Putamen (tissue), 1 donor: ENCODE measurements at places on chromosomes 4 and X.

- DNase-seq: no peak
Measured at GRCh38 chr4:52842792-52843191, 19.3 kb upstream of the RASL11B start.

DNA sequence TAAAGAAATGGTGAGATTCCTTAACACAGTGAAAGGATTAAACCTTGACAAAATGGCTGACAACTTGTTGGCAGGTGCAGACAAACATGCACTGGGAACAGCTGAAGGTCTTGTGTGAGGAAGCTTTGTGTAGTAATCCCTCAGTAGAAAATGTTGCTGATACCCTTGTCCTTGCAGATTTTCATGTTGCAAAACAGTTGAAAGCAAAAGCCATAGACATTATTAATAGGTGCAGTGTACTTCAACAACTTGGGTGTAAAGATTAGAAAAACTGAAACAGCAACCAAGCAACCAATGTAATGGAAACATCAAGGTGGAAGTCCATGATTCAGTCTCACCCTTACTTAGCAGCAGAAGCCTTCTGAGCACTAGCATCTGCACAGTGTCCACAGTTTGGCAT is 29.8 kb downstream of the UGT2B7 start:
- no peak for DNase-seq

DNA sequence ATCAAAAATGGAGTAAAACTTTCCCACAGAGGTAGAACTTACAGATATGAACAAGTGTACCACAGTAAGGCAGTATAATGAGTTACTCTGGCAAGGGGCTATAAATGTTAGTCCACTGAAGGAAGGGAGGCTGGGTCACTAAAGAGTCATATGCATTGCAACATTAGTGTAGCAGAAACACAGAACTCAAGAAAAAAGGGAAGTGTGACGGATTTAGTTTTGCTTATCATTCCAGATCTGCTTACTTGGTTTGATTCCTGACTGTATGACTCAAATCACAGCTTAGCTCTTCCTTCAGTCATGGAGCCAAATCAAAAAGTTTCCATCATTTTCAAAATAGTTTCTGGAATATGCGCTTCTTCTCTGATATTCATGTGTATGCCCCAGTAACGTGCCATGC is 148.7 kb downstream of the FSTL5 start:
- peak; percentile 3 for DNase-seq

GRCh38 chr4:12966726-12967125 is 517.4 kb downstream of the RAB28 start:
- DNase-seq: no peak

GRCh38 chr4:146308951-146309350 is 94.6 kb downstream of the REELD1 start:
- DNase-seq: no peak
